ENCODE measurements at places on chromosomes 11 and 22.

GRCh38 chr22:38649841-38650522 is 6.2 kb downstream of the FAM227A start:
- DNase-seq: no peak

GRCh38 chr22:46763051-46763705 is 728 bp downstream of the TBC1D22A start:
- DNase-seq: no peak

GRCh38 chr11:31779374-31779791 is 31.7 kb downstream of the PAX6 start:
- DNase-seq: no peak

GRCh38 chr11:110497231-110497978 is 67.7 kb downstream of the FDX1 start:
- DNase-seq: no peak
